GM12878 (cell line): ENCODE measurements at places on chromosomes 7 and 10. TPM values are rescaled to one million over a fixed set of nuclear protein-coding genes. Genes with fewer than 3 reads are reported as not detected.

DNA sequence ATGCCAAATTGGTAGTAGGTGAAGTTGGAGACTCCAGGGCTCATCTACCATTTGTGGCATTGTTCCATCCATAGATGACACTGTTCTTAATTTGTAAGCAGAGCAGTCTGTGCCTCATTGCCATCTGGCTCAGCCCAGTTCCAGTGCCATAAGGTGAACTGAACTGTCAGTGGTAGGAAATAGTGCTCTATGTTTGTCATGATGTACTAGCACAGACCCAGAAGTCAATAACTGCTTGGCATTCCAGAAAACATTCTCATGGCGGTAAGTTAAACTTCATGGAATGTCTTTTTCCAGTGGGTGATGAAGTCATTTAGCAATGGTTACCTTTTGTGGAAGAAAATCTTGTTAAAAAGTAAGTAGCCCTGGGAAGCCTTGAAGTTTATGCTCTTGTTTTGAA, 302.7 kb downstream of the SUGCT start:
- no peaks in the 10 kb centered on the region for H3K27me3 ChIP-seq
- no peaks in the 10 kb centered on the region for H3K4me1 ChIP-seq
- H3K36me3 ChIP-seq, result no peaks in the 10 kb centered on the region
- H3K4me3 ChIP-seq, result no peak overlapping the region
- no peak for DNase-seq

GRCh38 chr7:32285698-32286097, 204.5 kb downstream of the LSM5 start:
- H3K4me3 ChIP-seq, result no peak overlapping the region
- H3K4me1 ChIP-seq, result no peaks in the 10 kb centered on the region
- H3K27me3 ChIP-seq, result no peaks in the 10 kb centered on the region; the same call in 1 of the 2 replicates

- H3K4me3 ChIP-seq, result no peak overlapping the region
- no peaks in the 10 kb centered on the region for H3K36me3 ChIP-seq
- no peak overlapping the region for H3K27ac ChIP-seq
- no peak for DNase-seq
- 0 out of 2 replicates have a peak, but pooled peaks cover 3% of the 10 kb centered on the region for H3K4me1 ChIP-seq
- no peaks in the 10 kb centered on the region for H3K27me3 ChIP-seq
These were observed 4.0 kb downstream of the BTRC start for GRCh38 chr10:101357958-101358357.

DNA sequence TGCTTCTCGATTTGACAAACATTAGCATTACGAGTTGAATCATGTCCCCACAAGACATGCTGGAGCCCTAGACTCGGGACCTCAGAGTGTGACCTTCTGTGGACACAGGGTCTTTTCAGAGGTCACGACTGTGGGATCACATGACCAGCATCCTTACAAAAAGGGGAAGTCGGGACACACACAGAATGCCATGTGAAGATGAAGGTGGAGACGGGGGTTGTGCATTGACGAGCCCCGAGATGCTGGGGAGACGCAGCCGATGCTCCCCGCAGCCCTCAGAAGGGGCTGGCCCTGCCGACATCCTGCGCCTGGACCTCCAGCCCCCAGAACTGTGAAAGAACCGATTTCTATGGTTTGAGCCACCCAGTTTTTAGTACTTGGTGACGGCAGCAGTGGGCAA, 7.5 kb downstream of the ZFAND2A start:
- no peak overlapping the region for H3K27ac ChIP-seq
- no peak for DNase-seq
- H3K27me3 ChIP-seq, result no peaks in the 10 kb centered on the region
- peaks cover 22% of the 10 kb centered on the region for H3K36me3 ChIP-seq
- H3K4me3 ChIP-seq, result no peak overlapping the region

GRCh38 chr10:96440361-96441292, 73.1 kb downstream of the TLL2 start:
- H3K4me3 ChIP-seq, result no peak overlapping the region
- H3K27me3 ChIP-seq, result no peaks in the 10 kb centered on the region
- no peaks in the 10 kb centered on the region for H3K36me3 ChIP-seq
- no peaks in the 10 kb centered on the region for H3K4me1 ChIP-seq

- no peaks in the 10 kb centered on the region for H3K4me1 ChIP-seq
- no peak overlapping the region for H3K27ac ChIP-seq
- H3K27me3 ChIP-seq, result no peaks in the 10 kb centered on the region
- no peak overlapping the region for H3K4me3 ChIP-seq
- no peaks in the 10 kb centered on the region for H3K36me3 ChIP-seq
These were observed 94.8 kb downstream of the SVIL start for GRCh38 chr10:29540016-29540415.

DNA sequence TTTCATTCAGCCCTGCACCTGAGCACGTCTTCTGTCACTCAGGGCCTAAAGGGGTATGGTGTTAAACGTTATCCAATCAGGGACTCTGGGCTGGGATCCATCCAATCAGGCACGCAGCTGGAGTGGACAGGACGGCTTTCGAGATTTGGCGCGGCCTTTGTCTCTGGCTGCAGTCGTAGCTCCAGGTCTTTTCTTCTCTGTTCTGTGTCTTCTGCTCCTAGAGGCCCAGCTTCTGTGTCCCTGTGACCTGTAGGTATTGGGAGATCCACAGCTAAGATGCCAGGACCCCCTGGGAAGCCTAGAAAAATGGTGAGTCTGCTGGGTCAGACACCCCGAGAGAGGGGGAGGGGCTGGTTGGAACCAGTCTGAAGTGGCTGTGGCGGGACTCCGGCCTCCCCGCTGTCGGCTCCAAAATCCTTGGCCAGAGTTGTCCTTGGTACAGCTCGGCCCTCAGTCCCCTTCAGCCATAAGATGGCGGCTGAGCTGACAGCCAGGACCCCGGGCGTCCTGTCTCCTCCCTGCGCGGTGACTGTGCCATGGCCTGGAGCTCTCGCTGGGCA, 11.7 kb upstream of the ZNF680 start:
- DNase-seq, result no peak
- H3K4me1 ChIP-seq, result no peaks in the 10 kb centered on the region
- H3K36me3 ChIP-seq, result no peaks in the 10 kb centered on the region
- no peak overlapping the region for H3K27ac ChIP-seq

DNA sequence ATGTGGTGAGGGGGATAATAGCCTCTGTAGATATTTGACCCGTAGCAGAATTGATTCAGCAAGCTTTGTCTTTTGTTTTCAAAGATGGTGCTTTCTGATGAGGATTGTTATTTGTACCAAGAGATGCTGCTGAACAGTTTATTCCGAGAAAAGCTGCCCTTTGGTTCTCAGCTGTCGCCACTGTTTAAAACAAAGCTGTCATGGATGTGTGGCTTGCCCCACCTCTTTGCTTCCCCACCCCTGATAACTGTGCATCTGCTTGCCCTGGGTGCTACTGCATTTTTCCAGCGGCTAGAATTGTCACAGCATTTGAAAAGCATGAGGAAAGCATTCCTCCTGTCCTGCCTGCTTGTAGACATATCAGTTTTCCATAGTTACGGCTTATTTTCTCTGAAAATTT, 226.9 kb upstream of the CSTF2T start:
- no peaks in the 10 kb centered on the region for H3K4me1 ChIP-seq
- H3K27me3 ChIP-seq, result no peaks in the 10 kb centered on the region
- H3K27ac ChIP-seq, result no peak overlapping the region
- no peak for DNase-seq
- no peaks in the 10 kb centered on the region for H3K36me3 ChIP-seq

- no peak overlapping the region for H3K27ac ChIP-seq
- H3K4me1 ChIP-seq, result no peaks in the 10 kb centered on the region
- H3K4me3 ChIP-seq, result no peak overlapping the region
These were observed 12.1 kb upstream of the PLAU start for GRCh38 chr10:73898730-73899410.

- H3K36me3 ChIP-seq, result peaks cover 7% of the 10 kb centered on the region
- H3K27ac ChIP-seq, result peak overlapping the region; percentile 31; the same call in 1 of the 2 replicates
- H3K27me3 ChIP-seq, result no peaks in the 10 kb centered on the region
- peaks cover 22% of the 10 kb centered on the region for H3K4me1 ChIP-seq
- no peak for DNase-seq
- no peak overlapping the region for H3K4me3 ChIP-seq
These were observed 151.8 kb downstream of the SFMBT2 start for GRCh38 chr10:7258948-7259523.

GRCh38 chr10:122448600-122448999, 5.9 kb upstream of the ARMS2 start:
- no peaks in the 10 kb centered on the region for H3K4me1 ChIP-seq
- H3K27me3 ChIP-seq, result no peaks in the 10 kb centered on the region
- DNase-seq, result no peak
- no peaks in the 10 kb centered on the region for H3K36me3 ChIP-seq
- no peak overlapping the region for H3K27ac ChIP-seq

- DNase-seq, result no peak
These were observed 29.8 kb upstream of the ZCCHC24 start for GRCh38 chr10:79475119-79475653.

DNA sequence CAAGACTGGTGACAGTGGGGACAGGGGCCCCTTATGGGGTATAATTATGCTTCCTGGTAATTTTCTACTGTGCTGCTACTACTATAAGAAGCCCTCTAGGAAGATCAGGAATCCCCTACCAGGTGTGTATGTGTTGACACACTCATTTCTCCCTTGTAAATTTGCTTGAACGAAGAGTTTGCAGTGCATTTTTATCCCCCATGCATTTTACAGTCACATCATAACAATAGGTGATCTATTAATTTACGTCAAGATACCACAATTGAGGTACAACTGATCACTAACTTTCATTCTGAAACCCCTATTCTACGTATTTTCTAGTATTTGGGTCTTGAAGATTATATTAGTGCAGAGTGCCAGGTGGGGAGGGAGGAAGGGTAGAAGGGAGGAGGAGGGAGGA, 252.2 kb downstream of the NSUN6 start:
- H3K4me3 ChIP-seq, result no peak overlapping the region
- peak; percentile 56 for DNase-seq
- no peaks in the 10 kb centered on the region for H3K36me3 ChIP-seq

DNA sequence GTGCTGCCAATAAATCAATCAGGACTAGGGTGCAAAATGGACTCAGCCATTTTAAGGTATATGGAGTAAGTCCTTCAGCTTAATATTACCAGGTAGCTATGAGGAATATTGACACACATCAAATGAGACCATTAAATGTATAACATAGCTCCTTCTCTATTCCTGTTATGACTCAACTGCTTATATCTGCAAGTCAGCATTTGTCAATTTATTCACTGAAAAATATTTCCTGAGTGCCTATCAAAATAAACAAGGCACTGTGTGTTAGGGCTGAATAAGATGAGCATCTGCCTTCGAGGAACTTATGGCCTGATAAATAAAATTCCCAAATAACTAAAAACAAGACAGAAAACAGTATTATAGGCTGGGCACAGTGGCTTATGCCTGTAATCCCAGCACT, 113.8 kb downstream of the CDK6 start:
- no peak for DNase-seq
- peaks cover 31% of the 10 kb centered on the region for H3K4me1 ChIP-seq
- peaks cover 9% of the 10 kb centered on the region for H3K36me3 ChIP-seq
- no peak overlapping the region for H3K4me3 ChIP-seq
- no peaks in the 10 kb centered on the region for H3K27me3 ChIP-seq

- peaks cover 5% of the 10 kb centered on the region; the same call in 1 of the 2 replicates for H3K36me3 ChIP-seq
- no peak overlapping the region for H3K4me3 ChIP-seq
- H3K4me1 ChIP-seq, result peaks cover 53% of the 10 kb centered on the region
- H3K27ac ChIP-seq, result peak overlapping the region; percentile 43
These were observed 55.8 kb downstream of the FAM53B start for GRCh38 chr10:124688386-124688785.

DNA sequence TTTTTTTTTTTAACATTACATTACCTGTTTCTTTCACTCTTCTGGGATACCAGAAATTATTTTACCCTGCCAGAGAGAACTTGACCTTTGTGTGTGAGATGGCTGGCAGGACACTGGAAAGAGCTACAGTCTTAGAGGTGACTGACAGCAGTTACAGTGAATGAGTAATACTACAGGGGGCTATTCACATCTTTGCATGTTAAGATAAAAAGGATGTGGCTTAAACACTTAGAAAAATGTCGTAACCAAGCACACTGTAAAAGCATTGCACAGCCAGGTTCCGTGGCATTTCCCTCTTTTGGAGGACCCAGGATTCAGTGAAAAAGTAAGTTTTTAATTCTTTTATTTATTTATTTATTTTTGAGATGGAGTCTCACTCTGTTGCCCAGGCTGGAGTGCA, 18.8 kb upstream of the TBC1D12 start:
- H3K36me3 ChIP-seq, result no peaks in the 10 kb centered on the region
- DNase-seq, result no peak
- no peak overlapping the region for H3K4me3 ChIP-seq
- no peaks in the 10 kb centered on the region for H3K4me1 ChIP-seq
- no peaks in the 10 kb centered on the region for H3K27me3 ChIP-seq

DNA sequence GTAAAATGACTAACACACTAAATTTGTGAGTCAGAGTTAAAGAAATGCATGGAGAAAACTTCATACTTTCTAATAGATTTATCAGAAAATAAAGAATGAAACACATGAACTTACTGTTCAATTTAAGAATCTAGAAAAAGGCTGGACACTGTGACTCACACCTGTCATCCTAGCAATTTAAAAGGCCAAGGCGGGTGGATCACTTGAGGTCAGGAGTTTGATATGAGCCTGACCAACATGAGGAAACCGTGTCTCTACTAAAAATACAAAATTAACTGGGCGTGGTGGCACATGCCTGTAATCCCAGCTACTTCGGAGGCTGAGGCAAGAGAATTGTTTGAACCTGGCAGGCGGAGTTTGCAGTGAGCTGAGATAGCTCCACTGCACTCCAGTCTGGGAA, 1106.2 kb upstream of the LRRN3 start:
- no peak overlapping the region for H3K27ac ChIP-seq
- no peaks in the 10 kb centered on the region for H3K36me3 ChIP-seq
- no peaks in the 10 kb centered on the region for H3K27me3 ChIP-seq
- H3K4me1 ChIP-seq, result no peaks in the 10 kb centered on the region
- H3K4me3 ChIP-seq, result no peak overlapping the region

DNA sequence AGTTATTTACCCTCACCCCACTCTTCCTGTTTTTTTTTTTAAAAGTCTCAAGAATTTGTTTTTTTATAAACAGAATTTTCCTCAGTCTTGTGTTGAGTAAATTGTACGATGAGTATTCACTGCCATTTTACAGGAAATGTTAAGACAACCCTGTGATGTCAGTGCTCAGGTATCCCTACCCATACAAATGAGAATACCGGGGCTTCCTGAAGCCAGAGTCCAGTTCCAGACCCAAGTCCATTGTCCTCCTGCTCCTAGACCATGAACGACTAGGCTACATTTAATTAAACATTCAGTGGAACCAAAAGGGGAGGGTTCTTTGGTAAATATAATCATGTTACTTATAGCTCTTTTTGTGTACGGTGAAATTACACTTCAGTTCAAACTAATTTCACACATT, 79.2 kb downstream of the GNAI1 start:
- no peaks in the 10 kb centered on the region for H3K36me3 ChIP-seq
- H3K27ac ChIP-seq, result no peak overlapping the region
- H3K4me1 ChIP-seq, result no peaks in the 10 kb centered on the region
- DNase-seq, result no peak
- no peaks in the 10 kb centered on the region for H3K27me3 ChIP-seq

Gene PIK3CG
- total RNA-seq, result 7.1 and 8.0 TPM in 2 replicates

Gene KNDC1
- 0.05 TPM in 1 of 2 replicates, not detected in the other for total RNA-seq

Gene SYT15B
- 0.18 TPM in 1 of 2 replicates, not detected in the other for total RNA-seq

Gene COL26A1
- total RNA-seq, result 0.08 TPM in 1 of 2 replicates, not detected in the other

Gene SLC39A12
- 0.64 and 0.67 TPM in 2 replicates for total RNA-seq

Gene GIGYF1
- 44.2 and 47.2 TPM in 2 replicates for total RNA-seq
